ENCODE measurements at places on chromosomes 6 and 20.

GRCh38 chr6:159610881-159611280, 82.2 kb downstream of the SOD2 start:
- no peak for DNase-seq

DNA sequence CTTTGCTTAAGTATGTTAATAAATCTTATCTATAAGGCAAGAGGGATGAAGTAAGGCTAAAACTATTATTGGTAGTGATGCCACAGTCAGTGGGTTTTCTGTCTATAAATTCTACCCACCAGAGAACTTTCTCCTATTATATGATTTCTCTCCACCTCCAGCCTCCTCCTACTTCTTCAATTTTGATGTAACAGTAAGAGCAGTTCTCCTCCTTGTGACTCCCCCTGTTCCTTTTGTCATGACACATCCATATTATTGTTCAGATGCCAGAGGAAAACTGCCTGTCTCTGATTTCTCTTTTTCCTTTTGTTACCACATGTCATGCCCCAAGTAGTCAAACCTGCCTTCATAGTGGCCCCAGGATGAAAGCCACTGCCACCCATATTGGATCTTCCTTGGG, 9.1 kb upstream of the RCAN2 start:
- no peak for DNase-seq

- no peak for DNase-seq
Measured at GRCh38 chr6:154229786-154230185, 126.8 kb downstream of the IPCEF1 start.

GRCh38 chr20:51955756-51956155, 153.4 kb upstream of the SALL4 start:
- no peak for DNase-seq

Measured in RWPE1 (cell line).